Amygdala (tissue), 56 donors: ENCODE measurements at places on chromosomes 3 and 15.

DNA sequence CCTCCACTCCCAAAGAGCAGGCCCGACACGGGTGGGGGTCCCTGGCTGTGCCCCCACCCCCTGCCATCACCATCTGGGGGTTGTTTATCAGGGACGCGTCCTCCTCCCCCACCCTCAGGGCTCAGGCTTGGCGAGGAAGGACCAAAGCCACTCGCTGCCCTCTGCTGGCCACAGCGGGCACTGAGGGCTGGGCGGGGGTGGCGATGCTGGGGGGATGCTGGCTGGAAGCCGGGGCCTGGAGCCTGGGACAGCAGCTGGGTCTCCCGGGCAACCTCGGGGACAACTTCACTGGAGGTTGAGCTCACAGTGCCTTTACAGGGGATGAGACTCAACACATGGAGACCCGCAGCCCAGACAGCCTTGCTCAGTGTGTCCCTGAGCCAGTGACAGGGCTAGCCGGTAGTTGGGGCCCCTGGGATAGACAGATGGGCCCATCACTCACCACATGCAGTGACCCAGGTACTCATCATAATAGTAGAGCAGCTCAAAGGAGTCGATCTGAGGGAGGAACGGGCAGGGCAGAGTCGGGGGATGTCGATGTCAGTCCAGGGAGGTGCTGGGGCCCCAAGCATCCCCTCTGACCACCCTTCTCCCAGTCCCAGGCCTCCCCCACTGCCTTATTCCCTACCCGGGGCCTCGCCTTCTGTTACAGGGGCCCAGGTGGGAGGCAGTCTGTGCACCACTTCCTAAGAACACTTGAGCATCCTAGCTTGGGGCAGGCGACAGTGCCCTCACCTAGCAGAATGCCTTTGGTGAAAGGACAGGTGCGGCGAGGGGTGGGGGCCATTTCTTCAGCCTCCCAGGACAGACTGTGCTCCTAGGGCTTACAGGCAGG lies 5.9 kb upstream of the CALML4 start:
- peak; percentile 75 for DNase-seq

GRCh38 chr3:21673393-21673792 lies 77.6 kb downstream of the ZNF385D start:
- no peak for DNase-seq

GRCh38 chr3:99429502-99429901 lies 208.9 kb upstream of the COL8A1 start:
- no peak for DNase-seq

GRCh38 chr3:15982667-15983196 lies 185.0 kb upstream of the ANKRD28 start:
- peak; percentile 41 for DNase-seq

DNA sequence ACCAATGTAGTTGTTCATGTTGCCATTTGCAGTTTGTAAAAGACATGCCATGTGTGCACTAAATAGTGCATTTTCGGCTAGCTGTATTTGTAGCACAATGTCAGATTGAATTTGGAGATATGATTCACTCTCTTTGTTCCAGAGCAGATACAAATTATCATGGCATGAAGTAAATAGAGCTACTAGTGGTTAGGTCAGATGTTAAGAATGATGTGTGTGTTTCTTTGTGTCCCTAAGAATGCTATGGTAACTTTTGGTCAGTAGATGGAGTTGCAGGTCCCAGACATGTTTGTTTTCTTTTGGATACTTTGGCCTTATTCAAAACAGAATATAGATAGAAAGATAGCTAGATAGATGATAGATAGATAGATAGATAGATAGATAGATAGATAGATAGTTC lies 595.8 kb downstream of the NLGN1 start:
- DNase-seq: no peak

DNA sequence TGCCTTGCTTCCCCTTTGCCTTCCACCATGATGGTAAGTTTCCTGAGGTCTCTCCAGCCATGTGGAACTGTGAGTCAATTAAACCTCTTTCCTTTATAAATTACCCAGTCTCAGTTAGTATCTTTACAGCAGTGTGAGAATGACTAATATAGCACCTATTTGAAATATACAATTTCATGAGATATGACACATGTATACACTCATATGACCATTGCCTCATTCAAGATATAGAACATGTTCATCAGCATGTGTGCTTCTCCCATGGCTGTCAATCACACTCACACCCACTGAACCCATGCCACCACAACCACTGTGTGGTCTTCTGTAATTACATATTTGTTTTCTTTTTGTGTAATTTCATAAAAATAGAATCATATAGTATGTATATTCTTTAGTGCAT lies 599.5 kb upstream of the EPHA6 start:
- no peak for DNase-seq

DNA sequence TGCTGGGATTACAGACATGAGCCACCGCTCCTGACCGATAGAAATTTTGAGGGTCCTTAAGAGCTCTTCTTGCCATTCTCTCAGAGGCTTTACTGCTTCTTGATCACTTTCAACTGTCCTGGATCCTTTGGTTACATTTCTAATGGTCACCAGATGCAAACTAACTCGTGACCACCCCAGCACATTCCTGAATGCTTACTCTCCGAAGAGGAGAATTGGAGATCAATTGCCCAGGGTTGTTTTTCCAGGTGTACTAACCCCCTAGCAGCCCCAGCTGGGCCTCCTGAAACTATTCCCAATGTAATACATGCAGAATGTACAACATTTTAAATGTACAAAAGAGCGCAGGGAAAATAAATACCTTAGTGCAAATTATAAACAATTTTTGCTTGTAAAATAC lies 65.1 kb upstream of the TBL1XR1 start:
- DNase-seq: no peak

GRCh38 chr15:71281256-71281655 lies 166.0 kb downstream of the THSD4 start:
- no peak for DNase-seq

DNA sequence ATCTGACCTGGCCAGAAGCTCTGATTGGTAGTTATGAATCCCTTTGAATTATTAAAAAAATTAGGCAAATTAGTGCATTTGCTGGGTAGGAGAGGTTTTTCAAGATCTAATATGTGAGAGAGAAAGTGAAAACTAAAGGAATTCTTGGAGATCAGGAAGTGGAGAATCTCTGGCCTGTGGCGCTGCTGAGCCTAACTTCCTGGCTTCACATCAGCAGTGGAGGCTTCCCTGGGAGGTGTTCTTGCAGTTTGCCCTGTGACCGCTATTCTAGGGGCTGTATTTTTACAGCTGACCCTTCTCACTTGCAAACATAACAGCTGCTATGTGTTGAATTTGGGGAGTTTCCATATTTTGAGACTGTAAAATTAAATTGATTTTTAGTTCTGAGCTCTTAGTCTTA lies 166.4 kb downstream of the ATG7 start:
- DNase-seq: no peak

GRCh38 chr3:123158899-123159390 lies 42.8 kb upstream of the SEC22A start:
- no peak for DNase-seq

GRCh38 chr3:10363935-10364334 lies 43.0 kb upstream of the SEC13 start:
- no peak for DNase-seq

DNA sequence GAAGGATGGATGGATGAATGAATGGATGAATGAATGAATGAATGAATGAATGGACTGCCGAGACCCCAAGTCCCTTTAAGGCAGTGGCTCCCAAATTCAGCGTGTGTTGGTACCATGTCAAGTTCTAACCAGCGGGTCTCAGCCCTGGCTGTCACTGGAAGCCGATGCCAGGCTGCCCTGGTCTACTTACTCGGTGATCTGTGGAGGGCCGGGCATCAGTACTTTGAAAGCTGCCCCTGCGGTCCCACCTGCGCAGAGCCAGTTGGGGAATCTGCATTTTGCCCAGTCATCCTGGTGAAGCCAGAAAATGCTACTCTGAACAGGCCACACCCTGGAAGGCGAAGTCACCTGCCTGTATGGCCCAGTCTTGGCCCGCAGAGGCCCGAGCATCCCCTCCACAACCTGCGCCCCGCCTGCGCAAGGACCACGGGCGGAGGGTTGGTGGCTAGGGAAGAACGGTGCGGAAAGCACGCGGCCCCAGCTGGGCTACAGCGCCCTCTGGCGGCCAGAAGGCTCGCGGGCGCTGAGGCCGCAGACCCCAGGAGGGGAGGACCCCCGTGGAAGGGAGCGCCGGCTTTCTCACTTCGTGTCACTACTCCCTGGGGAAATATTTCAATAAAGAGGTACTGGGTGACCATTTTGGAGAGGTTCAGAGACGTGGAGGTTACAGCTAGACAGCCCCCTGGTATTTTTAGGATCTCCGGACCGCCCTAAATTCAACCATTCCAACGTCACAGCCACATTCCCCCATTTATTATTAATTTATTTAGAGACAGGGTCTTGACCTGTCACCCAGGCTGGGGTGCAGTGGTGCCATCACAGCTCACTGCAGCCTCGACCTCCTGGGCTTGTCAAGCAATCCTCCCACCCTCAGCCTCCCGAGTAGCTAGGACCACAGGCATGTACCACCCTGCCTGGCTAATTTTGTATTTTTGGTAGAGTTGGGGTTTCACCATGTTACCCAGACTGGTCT lies 34.9 kb downstream of the PRKCD start:
- peak; percentile 17 for DNase-seq

GRCh38 chr15:39934397-39935071 lies 619 bp downstream of the EIF2AK4 start:
- DNase-seq: no peak

- no peak for DNase-seq
Observed at GRCh38 chr3:190883973-190884832, 21.7 kb upstream of the GMNC start.

- DNase-seq: no peak
Observed at GRCh38 chr15:70829371-70830166, 24.4 kb downstream of the LARP6 start.

DNA sequence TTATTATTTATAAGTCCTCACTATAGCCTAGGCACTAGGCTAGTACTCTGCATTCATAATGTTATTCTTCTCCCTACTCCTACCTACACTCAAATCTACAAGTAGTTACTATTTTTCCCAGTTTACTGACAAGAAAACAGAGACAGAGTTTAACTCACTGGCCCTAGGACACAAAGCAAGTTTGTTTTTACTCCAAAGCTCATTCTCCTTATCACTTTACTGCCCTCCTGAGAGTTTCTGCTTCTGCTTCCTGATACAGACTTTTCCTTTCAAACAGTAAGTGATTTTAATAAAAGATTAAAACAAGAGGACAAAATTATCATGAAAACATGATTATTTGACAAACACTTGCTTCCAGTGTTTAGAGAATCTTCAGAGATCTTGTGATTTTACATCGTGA lies 60.6 kb upstream of the CADPS start:
- no peak for DNase-seq

DNA sequence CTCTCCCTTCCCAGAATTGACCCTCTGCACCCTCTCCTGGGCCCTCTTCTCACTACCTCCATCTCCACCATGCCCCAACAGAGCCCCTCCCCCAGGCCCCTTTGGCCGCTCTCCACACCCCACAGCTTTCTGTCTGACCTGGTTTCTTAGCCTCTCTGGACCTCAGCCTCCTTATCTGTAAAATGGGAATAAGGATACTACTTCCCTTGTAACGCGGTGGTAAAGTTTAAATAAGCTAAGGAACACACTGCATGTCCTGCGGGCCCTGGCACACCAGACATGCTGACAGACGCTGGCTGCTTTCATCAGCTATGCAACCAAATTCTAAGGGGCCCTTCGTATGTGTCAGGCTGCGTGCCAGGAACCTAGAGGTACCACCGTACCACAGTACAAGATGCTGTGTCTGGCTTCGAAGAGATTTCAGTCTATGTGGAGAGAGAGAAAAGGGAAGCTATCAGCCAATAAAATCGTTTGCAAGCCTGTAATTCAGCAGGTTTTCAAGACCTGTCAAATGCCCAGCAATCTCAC lies 777 bp upstream of the SLC51A start:
- no peak for DNase-seq

GRCh38 chr15:25695875-25696760 lies 167.0 kb downstream of the ATP10A start:
- DNase-seq: no peak

- no peak for DNase-seq
Observed at GRCh38 chr15:66850996-66851310, 148.9 kb downstream of the SMAD6 start.

DNA sequence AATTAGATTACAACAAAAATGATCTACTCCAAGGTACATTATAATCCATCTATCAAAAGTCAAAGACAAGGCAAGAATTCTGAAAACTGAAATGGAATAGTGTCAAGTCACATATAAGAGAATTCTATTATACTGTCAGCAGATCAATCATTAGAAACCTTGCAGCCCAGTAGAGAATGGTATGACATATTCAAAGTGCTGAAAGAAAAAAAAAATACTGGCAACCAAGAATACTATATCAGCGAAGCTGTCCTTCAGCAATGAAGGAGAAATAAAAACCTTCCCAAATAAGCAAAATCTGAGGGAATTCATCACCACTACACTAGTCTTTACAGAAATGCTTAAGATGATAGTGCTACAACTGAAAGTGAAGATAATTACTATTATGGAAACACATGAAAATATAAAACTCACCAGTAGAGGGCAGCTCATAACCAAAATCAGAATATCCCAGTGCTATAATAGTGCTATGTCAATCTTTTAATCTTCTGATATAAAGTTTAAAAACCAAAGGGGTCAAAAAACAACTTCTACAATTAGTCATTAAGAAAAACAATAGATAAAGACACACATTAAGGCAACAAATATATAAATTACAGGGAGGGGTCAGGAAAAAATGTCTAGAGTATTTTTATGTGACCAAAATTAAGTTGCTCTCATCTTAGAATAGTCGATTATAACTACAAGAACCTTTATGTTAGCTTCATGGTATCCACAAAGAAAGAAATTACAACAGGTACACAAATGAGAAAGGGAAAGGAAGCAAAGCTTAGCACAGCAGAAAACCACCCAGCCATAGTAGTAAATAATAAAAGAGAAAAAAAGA lies 190.7 kb upstream of the CNTN6 start:
- DNase-seq: no peak

DNA sequence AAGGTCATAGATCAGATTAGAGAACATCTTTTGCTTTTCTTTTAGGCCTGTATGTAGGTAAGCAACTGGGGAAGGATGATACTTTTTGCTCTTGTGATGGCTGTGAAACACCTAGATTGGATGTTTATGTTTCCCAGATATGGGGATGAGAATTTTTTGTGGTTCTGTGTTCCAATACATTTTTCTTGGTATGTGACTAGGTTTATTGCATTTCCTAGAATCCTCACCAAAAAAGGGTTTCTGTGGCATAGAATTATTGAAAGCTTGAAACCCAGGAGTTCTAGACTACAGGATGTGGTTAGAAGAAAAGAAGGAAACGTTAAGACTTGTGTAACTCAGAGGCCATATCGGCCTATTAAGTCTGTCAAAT lies 25.8 kb downstream of the OXNAD1 start:
- DNase-seq: no peak

DNA sequence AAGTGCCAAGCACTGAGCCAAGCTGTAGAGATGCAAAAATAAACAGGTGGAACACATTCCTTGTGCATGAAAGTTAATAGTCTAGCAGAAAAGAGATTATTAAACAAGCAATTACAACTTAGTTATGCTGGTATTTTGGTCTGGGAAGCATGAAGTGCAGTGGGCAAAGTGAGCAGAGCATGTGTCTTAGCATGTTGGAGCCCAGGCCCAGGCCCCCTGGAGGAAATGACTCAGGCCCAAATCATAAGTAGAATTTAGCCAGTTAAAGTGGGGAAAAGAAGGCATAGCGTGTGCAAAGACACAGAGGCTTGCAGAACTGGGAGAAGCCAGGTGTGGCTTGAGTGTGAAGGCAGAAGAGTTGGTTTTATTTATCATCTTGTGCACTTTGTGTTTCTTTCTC lies 163.8 kb upstream of the ATP11B start:
- DNase-seq: no peak

GRCh38 chr3:86673991-86674390 lies 317.0 kb downstream of the VGLL3 start:
- no peak for DNase-seq

GRCh38 chr3:110542552-110543150 lies 529.0 kb upstream of the NECTIN3 start:
- DNase-seq: no peak
